H7 (cell line): ENCODE measurements at places on chromosomes 5 and 9.
A peak's percentile ranks its signal among the peaks of the same experiment; 100 is the strongest.

DNA sequence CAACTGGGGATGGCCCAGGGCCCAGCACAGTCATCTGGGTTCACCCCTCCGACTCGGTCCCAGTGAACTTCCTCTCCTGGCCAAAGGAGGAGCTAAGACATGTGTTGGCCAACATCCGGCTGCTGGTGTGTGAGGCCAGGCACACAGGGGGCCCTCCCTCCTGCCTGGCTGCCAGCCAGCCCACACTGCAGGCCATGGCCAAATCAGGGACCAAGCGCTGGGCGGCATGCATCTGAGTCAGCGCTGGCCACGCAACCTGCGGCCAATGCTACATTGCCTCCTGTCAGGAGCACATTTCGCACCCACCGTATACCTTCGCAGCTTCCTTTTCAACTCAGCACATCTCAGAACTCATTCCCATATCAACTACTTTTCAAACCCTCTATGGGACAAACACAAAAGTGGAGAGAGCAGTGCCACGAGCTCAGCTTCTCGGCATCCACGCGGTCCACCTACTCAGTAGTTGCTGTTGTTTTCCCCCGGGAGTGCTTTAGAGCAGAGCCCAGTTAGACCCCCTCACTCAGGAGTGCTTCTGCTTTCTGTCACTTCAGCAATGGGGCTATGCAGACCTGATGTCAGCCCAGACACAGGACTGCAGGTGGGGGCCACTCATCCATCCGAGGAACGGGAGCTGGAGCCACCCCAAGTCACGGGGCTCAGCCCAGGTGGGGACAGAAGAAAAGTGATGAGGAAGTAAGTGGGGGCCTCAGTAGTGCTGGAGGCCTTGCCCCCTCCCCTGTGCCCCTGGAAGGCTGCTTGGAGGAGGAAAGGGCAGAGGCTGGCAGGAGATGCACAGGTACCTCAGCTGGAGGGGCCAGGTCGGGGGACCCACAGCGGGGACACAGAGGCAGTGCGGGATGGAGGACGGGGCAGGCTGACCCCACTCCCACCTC is 13.9 kb downstream of the NINJ1 start:
- DNase-seq, result peak; percentile 89

- no peak for DNase-seq
These were observed 277.9 kb upstream of the CDH9 start for GRCh38 chr5:27316271-27316650.

DNA sequence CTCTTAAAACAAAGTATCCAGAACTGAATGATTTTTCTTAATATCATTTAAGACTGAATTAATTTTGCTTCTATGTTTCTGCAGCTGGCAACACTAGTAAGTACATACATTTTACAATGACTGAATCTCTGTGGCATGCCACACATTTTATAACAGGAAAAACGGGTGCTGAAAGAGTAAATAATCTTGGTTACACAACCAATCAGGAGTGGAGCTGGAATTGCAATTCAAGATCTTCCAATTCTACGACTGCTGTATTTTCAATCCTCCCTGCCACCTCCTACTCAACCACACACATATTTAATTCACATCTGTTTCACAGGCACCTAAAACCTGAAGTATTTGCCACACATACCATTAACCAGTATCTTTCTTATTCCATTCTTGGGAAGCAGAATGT is 52.7 kb upstream of the NR5A1 start:
- DNase-seq, result no peak

DNA sequence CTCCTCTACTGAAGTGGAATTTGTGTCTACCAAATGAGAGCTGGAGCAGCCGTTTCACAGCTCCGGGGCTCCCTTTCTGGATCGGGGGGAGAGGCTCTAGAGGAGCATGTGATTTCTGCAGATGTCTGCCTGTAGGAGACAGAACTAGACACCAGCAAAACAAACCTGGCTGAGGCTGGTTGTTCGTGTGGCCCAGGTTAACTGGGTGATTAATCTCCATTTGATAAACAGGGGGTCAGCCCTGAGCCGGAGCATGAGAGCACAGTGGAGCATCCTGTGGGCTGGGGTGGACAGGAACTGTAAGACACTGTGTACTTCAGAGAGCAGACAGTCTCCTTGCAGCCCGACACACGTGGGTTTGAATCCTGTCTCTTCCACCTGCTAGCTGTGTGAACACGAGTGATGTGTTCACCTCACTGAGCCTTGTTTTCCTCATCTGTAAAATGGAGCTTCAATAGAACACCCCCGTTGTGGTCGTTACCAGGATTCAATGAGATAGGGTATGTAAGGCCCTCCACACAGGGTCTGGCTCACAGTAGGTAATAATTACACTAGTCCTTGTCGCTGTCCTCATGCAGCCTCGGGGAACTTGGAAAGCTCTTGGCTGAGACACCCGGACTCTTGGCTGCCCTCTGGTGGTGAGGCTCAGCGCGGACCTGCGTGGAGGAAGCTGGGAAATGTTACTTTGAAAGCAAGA is 12.9 kb downstream of the CXCL14 start:
- peak; percentile 81 for DNase-seq

DNA sequence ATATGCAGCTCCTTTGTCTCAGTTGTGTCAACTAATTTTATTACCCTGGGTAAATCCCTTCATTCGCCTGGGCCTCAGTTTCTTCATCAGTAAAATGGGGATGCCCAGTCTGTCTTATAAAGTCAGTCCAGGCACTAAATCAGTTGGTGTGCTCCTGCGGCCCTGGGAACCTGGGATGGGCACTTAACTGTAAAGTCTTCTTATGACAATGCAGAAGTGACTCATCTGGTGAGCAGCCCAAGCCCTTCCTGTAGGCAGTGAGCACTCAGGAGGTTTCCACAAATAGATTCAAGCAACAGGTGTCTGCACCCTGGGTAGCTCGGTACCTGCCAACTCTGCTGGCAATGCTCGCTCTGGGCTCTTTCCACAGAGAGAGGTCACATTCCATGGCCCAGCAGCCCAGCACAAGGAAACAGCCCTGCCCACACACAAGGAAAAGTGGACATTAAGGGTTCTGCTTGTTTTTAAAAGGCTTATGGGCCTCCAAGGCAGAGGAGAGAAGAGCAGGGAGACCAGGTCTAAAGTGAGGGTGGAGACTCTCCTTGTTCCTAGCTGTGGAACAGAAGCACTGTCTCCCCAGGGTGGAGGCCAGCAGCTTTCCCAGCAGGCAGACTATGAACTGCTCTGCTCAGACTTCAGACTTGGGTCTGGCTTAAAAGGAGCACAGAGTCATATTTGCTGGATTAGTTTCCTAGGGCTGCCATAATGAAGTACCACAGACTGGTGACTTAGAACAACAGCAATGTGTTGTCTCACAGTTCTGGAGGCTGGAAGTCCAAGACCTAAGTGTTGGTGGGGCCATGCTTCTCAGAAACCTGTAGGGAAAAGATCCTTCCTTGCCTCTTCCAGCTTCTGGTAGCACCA is 89.7 kb upstream of the ADRA1B start:
- DNase-seq, result no peak

DNA sequence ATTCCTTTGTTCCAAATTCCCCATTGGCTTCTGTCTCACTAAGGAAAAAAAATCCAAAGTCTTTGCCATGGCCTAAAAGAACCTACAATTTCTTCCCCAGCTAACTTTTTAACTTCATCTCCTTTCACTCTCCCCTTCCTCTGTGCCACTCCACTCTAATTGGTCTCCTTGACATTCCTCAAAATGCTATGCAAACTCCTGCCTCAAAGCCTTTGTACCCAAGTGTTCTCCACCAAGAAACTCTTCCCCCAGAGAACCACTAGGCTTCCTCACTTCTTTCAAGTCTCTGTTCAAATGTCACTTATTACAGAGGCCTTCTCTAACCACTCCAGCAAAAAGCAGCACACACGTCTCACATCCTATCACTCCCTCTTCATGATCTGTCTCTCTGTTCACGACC is 91.6 kb upstream of the NR4A3 start:
- no peak for DNase-seq

DNA sequence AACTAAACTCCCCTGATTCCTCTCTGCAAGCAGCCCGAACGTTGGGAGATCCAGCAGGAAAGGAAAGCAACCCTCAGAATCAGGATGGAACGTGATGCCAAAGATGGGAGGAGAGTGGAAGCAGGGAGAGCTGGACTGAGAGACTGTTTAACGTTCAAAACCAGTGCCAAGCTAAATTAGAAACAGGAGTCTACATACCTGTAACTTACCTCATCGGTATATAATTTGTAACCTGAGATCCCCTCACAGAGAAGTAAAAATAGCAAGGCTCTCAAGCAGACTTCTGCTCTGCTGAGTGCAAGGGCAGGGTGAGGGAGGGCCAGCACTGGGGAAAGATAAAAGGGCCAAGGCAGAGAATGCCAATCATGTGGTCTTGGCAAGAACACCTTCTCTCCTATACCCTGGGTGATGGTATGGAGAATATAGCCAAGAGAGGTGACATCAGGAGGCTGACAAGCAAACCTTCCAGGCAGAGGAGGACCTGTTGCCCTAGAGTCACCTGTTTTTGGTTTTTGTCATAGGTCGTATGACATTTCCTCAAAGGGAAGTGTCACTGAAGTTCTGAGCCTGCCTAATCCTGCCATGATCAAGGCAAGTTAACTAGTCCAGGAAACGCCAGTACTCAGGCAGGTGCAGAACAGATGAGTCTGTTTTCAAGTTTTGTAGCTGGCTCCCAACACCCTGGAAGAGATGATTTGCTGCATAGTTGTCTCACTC is 472.0 kb downstream of the NFIB start:
- peak; percentile 11 for DNase-seq

DNA sequence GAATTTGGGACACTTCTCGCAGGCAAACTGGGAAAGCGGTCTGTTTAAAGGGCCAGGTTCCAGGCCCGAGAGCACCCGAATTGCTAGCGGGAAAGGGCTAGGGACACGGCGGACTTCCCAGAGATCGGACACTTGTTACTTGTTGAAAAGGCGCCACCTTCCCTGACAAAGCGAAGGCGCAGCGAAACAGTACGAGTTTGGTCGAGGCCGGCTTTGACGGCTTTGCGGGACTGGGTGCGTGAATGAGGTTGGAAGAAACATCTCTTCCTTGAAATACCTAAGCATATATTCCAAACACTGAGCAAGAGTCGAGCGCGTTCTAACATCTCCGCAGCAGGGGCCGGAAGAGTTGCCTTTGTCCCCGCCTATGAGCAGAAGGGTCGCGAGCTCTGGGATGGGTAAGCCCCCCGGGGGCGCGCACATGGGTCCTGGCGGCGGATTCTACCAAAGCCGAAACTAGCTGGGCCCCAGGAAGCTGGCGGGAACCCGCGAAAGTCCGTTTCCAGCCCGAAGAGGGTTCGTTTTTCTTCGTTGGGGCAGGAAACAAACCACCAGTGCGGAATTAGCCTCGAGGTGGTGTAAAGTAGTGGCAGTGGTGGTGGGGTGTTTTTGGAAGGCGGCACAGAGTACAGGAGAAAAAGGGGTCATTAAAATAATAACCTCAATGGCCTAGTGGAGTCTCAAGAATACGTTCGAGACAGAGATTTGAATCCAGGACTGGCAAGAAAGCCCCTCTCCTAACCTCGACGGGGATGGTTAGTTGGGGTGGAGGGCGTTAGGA is 1.5 kb downstream of the GDNF start:
- DNase-seq, result peak; percentile 67

GRCh38 chr9:137924761-137925369 is 47.3 kb downstream of the CACNA1B start:
- DNase-seq, result no peak

GRCh38 chr5:351084-351920 is 29.8 kb downstream of the AHRR start:
- DNase-seq, result no peak

GRCh38 chr5:910769-911160 is 18.1 kb downstream of the TRIP13 start:
- DNase-seq, result no peak

DNA sequence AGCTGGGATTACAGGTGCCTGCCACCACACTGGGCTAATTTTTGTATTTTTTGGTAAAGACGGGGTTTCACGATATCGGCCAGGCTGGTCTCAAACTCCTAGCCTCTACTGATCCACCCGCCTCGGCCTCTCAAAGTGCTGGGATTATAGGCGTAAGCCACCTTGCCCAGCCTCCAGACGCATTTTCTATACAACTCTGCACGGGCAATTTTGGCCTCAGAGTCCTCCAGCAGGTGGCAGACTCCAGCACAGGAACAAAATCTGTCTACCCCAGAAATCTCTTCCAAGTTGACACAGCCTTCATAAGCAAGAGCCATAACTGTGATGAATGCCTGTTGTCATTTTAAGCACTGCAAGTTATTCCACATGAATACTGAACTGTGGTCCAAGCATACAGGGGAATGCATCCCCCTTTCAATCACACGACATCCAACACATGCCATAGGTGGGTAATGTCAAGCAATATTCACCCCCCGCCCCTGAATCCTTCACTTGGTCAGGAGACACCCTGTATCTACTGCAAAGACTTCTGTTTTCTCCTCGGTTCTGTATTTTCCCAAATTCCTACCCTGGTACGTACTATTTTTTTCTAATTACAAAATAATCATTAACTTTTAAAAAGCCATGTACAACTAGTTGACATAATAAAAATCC is 50.8 kb downstream of the ALDH7A1 start:
- peak; percentile 30 for DNase-seq

DNA sequence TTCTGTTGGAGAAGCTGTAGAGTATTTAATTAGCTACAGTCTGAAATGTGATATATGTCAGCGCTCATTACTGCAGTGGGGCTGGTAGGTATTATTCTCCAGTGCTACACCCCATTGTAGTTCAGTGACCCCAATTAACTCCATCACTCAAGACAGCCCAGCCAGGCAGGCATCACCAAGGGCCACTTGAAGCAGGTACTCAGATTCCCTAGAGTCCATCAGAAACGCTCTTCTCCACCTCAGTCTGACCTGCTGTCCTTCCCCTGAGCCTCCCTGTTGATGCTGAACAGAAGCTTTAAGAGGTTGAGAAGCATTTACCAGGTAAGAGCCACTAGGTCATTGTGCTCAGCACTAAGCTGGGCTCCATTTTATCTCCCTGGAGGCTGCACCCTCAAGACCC is 71.8 kb downstream of the GALNT10 start:
- no peak for DNase-seq

GRCh38 chr5:141646026-141646425 is 5.2 kb downstream of the FCHSD1 start:
- DNase-seq, result no peak

DNA sequence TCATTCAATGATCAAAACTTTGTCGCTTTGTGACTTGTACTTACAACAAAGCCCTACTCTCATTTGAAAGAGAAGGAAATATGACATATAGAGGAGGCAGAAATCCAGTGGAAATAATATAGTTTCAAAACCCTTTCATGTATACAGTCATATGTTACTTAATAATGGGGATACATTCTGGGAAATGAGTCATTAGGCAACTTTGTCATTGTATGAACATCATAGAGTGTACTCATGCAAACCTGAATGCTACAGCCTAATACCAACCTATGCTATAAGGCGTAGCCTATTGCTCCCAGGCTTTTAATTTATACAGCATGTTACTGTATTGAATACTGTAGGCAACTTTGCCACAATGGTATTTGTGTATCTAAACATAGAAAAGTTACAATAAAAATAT is 69.0 kb upstream of the SMC2 start:
- DNase-seq, result no peak

DNA sequence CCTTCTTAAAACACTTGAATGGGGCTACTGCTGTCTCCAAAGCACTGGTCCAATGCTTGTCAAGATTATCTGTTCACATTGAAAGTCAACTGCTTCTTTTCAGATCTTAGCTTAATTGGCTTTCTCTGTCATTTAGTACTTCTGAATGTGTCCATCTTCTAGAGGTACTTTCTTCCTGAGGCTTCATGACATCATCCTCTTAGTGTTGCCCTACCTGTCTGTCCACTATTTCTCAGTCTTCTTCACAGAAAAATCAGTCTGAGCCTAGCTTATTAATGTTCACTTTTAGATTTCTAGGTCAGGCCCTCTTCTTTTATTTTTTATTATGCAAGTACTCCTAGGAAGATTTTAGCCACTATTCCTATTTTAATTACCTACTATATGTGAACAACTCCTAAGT is 899.9 kb downstream of the DTWD2 start:
- DNase-seq, result no peak
